ENCODE measurements at places on chromosomes 4 and X.

GRCh38 chr4:140861359-140862176, 105.4 kb upstream of the TBC1D9 start:
- no peak for DNase-seq

DNA sequence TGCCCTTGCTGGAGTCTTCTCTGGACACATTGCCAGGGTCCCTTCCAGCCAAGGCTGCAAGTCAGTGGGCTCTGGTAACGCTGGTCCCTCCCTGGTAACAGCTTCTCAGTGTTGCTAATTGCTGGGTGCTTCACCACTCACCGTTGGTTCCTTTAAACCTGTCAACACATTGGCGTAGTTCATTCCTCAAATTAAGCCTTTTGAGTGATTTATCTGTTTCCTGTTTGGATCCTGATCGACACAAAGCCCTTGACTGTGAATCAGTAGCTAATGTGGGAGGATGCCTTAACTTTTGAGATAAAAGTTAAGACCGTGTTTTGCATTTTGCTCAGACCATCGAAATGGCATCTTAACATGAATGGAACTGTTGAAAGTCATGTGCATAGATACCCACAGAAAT, 125.9 kb downstream of the AMELX start:
- no peak for DNase-seq

DNA sequence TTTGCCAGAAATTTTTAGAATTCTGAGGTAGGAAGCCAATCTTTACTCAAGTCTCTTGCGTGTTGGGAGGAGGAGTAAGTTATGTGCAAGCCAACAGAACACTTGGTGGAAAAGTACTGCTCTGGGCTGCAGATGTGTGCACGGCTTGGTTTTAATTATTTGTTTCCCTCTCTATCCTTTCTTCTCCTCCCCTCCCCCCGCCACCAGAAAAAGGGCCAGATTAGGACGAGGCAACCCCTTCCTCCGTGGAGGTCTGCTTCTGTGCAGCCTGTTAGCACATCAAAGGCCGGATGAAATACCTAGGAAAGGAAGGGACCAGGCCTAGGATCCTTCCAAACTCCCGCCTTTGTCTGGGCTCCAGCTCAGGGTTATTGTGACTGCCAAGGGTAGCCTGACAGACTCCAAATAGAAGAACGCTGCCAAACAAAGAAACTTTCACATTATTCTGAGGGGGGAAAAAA, 1.0 kb upstream of the PGRMC1 start:
- no peak for DNase-seq

GRCh38 chr4:37890801-37891259, at the start of gene TBC1D1:
Gene TBC1D1, plus strand, starts transcription at chr4:37891084. Its CDS starts 11,012 bp downstream, at chr4:37902096.
- peak; percentile 14 for DNase-seq

DNA sequence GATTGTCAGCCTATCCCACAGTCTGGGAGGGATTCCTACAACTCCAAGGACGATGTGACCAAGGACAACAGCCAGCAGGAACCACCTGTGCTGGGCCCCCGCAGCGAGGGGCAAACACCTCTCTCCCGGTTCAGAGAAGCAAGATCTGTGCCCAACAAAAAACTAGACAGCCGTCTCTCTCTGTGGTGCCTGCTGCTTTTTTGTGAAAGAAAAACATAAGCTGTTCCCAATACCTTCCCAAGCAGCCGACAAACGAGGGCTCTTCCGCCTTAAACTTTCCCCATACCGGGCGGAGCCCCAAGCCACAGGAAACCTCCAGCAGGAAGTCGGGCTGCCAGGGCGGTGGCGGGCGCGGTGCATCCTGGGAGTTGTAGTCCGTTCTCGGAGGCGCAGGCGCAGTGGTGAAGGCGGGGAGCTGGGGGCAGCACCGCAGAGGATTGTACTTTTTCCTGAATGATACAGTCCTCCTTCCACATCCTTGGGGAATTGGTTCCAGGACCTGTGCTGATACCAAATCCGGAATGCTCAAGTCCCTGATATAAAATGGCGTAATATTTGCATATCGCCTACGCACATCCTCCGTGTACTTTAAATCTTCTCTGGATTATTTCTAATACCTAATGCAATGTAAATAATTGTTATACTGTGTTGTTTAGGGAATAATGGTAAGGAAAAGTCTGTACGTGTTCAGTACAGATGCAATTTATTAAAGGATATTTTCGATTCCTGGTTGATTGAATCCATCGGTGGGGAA, 63.1 kb upstream of the IRF2 start:
- DNase-seq, result peak; percentile 80

DNA sequence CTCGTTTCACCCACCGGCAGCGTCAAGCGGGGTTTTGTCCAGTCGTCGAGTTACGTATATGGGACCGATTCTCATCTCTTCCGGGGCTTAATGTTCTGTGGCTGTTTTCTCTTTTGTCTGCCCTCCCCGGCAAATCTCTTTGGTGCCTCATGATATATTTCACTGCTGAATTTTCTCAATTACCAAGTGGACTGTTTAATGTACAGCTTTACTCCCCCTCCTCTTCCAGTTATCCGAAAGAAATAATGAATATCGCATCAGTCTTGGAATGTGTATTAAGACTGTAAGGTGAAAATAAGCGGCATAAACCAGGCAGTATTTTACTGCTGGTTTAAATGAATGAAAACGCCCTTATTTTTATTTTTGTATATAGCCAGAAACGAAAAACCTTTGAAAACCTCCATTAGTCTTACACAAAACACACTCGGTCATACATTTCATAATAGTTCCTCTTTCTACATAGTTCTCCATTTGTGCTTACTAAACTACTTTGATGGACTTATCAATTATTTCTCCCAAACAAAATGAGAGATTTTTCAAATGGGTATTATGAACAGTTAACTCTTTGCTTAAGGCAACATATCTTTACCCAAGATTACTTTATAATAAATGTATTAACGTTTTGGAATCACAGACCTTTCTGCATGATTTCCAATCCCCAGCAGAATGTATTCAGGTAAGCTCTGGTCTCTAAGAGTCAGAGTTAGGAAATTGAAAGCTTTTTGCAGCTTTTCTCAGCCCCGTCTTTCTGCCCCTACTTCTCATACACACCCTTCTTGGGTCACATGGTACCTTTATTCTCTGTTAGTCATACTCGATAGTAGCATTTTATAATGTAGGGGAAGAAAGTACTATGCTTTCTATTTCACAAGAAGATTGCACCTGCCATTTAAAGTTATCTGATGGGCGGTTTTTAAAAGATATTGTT, 979 bp downstream of the RP2 start:
- DNase-seq, result no peak

DNA sequence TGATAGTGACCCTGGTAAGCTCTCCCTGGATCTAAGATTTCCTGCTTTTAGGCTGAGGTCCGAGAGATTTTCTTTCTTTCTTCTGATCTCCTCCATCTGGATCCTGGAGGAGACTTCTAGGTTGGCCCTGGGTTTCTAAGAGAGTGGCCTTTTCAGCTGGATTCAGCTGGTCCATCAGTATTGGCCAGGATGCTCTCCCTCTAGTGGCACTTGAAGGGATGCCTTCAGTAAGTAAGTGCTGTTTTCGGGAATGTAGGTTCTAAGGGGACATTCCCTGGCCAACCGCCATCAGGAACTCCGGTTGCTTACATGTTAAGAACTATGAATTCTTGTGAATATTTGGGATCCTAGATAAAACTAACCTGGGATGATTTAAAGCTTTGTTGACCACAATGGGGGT, 56.9 kb downstream of the SERTM2 start:
- no peak for DNase-seq

DNA sequence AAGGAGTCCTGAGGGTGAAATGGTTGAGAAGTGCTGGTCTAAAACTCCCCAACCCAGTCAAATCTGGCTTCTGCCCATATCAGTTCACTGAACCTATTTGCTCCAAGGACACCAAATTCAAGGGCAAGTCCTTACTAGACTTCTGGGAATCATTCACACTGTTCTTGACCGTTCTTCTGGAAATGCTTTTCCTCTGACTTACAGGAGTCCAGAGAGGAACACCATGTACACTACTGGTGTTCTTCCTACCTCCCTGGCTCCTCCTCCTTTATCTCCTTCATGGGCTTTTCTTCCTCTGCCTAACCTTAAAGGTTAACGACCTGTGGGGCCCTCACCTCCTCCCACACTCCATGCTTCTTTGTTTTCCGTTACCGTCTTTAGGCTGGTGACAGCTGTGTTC, 281.3 kb downstream of the FRMPD4 start:
- no peak for DNase-seq

All from stimulated activated CD4-positive, alpha-beta T cell treated with anti-CD3 and anti-CD28 coated beads, Interleukin-1b, Interleukin-23, amount 100 ng/mL, for 1 hour (primary cell).